ENCODE measurements at places on chromosomes 16 and 17.

DNA sequence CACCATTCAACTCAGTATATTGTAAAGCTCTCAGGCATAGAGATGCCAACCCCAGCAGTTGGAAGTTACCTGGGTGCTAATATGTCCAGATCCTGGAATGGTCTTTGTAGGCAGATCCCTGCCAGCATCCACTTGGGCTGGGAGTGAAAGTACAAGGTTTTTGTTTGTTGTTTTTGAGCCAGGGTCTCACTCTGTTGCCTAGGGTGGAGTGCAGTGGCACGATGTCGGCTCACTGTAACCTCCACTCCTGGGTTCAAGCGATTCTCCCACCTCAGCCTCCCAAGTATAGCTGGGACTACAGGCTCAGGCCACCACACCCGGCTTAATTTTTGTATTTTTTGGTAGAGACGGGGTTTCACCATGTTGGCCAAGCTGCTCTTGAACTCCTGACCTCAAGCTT is 177.6 kb downstream of the IRF8 start:
- DNase-seq, result no peak

DNA sequence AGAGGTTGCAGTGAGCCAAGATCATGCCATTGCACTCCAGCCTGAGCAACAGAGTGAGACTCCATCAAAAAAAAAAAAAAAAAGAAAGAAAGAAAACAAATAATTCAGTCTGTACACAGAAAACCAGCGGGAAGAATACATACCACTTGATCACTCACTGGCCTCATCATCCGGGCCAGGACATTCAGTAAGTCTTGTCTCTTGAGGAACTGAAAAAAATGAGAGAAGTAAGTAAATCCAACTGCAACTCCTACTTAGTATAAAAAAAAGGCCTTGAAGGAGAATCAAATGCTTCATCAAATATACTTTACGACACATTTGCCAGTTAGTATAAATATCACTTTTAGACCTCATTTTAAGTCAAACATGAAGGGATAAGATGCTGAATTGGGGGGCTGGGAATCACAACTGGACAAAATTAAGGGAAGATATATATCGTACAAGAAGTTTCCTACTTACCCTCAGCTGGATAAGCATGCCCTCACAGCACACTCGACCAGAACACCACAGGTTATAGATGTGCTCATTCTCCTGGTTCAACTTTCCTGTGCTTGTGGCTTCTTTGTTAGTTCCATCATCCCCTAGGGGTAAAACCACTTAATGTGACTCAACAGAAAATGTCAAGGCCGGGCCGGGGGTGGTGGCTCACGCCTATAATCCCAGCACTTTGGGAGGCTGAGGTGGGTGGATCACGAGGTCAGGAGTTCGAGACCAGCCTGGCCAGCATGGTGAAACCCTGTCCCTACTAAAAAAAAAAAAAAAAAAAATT is 12.4 kb downstream of the CCDC47 start:
- DNase-seq, result peak; percentile 61

- no peak for DNase-seq
Measured at GRCh38 chr16:79849119-79849518, 248.6 kb upstream of the MAF start.

- peak; percentile 85 for DNase-seq
Measured at GRCh38 chr17:3659541-3660111, 8.8 kb downstream of the TAX1BP3 start.

DNA sequence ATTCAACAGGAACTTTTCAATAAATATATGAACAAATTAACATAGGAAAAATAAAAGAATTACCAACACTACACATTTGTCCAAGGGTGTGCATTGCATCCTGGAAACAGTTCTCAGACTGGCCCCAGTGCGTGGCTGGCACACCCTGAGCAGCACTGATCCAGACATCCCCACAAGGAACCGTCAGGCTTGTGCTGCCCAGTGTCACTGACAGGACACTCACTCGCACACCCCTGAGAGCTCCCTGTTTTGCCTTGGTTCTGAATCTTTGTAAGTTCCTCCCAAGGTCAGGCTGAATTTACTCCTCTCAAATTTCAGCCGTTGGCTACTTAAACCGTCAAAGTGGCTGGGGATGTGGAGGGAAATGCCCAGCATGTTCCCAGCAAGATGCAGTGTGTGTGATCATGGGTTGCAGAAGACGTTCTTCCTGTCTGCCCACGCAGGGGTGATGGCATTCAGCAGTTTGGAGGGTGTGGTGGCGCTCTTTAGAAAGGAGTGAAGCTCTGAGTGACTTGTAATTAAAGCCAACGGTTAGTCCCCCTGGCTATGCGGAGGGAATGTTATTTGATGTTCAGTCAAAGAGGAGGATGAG is 1.7 kb downstream of the MT2A start:
- DNase-seq, result peak; percentile 92

DNA sequence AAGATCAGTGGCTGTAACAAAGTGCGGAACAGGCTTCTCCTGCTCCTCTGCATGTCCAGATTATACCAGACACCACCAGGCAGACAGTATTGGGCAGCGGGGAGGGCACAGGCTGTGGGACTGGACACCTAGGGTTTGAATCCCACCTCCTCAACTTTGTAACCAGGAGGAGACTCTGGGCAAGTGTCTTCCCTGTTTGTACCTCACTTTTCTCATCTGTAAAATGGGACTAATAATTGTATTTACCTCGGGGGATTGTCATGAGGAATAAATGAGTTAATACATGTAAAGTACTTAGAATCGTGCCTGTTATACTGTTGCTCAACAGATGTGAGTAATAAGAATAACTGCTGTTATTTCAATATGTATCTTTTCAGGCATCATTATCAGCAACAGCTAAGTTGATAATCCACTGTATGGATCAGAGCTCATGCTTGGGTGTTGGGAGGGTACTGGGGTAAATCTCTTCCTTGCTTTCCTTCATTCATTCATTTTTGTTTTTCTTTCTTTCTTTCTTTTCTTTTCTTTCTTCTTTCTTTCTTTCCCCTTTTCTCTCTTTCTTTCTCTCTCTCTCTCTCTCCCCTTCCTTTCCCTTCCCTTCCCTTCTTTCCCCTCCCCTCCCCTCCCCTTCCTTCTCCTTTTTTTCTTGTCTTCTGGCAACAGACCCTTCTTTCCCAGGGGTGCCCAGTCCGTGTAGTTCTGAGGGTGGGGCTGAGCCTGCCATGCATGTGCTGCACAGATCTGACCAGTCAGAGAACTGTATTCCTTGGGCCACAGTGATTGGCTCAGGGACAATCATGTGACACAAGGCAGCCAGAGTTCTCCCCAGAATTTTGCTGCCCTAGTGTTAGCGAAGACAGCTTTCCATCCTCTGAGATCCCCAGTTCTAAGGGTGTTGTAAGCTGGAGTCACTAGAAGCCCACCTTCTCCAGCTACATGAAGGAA is 25.3 kb upstream of the BRD7 start:
- no peak for DNase-seq

DNA sequence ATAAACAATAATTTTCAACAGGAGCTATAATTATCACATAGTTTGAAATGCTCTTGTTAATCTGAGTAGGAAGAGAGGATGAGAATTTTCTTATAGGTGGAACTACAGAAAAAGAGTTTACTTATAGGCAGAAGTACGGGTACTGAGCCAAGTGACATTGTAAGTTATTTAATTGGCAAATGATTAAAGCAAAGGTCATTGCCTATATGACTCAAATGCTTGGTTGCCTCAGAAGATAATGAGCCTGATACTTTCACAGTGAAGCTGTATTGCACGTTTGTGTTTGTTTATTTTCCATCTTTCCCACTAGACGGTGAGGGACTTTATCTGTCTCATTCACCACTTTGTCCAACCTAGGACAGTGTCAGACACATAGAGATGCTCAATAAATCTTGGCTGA is 749.3 kb downstream of the MAF start:
- DNase-seq, result no peak

GRCh38 chr16:62585041-62585545 is 548.9 kb upstream of the CDH8 start:
- DNase-seq, result no peak

- DNase-seq, result no peak
Measured at GRCh38 chr17:9306086-9306485, 269.5 kb downstream of the STX8 start.

- peak; percentile 99 for DNase-seq
Measured at GRCh38 chr17:7239091-7240027, at the start of gene PHF23. PHF23 (minus strand) TSS chr17:7239457; CDS start chr17:7239279, 178 bp downstream.

- peak; percentile 41 for DNase-seq
Measured at GRCh38 chr17:35087731-35088355, 24.3 kb upstream of the RFFL start.

DNA sequence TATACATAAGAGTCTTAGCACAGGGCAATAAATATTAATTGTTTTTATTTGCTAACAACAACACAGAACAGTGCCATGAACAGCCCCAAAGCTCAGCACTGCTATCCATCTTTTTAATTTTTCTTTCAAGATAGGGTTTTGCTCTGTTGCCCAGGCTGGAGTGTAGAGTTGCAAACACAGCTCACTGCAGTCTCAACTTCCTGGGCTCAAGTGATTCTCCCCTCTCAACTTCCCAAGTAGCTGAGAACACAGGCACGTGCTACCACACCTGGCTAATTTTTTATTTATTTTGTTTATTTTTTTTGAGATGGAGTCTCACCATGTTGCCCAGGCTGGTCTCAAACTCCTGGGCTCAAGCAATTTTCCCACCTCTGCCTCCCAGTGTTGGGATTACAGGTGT is 47.6 kb upstream of the AKAP1 start:
- DNase-seq, result no peak

DNA sequence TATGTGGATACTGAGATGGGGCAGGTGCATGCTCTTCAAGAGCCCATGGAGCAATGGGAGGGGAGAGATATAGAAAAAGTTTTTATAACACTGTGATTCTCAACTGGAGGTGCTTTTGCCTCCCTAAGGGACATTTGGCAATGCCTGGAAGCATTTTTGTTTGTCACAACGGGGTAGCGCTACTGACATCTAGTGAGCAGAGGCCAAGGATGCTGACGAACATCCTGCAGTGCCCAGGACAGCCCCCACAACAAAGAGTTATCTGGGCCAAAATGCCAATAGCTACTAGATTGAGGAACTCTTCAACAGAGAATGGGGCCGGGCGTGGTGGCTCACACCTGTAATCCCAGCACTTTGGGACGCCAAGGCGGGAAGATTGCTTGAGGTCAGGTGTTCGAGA is 67.2 kb upstream of the CLEC3A start:
- no peak for DNase-seq

DNA sequence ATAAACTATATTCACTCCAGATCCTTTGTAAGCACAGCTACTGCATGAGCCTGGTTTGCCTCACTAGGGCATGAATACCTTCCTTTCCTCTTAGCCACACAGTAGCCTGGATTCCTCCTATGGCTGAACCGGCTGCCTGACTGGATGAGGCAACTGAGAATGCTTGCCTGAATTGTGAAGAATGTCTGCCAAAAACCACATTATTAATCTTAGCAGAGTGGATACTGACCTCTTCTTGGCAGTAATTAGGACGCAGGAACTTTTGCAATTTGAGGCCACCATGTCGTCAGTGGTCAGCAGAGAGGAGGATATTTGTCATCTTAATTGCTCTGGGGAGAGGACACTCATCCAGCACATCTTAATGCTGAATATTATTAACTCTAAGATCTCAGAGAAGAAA is 651.8 kb upstream of the GOT2 start:
- DNase-seq, result peak; percentile 95

GRCh38 chr17:12983991-12984884 is 33.6 kb downstream of the ELAC2 start:
- peak; percentile 82 for DNase-seq

GRCh38 chr16:27169511-27170071 is 33.7 kb upstream of the KDM8 start:
- DNase-seq, result peak; percentile 84

DNA sequence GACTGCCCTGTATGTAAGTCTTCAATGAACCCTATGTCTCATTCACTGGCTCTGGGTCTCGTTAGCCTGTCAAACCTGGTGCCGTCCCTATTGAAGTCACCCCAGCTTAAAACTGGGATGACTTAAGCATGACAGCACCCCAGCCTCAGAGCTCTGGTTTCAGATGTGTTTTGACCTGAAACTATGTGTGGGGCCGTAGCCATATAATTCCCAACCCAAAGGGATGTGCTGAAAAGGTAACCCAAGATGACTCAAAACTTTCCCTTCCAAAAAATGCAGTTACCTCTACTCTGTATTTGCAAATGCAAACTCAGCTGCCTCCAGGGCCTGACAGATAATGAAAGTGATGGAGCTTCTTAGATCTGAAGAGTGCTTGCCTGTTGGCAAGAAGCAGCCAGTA is 478.3 kb upstream of the ERCC4 start:
- DNase-seq, result no peak

DNA sequence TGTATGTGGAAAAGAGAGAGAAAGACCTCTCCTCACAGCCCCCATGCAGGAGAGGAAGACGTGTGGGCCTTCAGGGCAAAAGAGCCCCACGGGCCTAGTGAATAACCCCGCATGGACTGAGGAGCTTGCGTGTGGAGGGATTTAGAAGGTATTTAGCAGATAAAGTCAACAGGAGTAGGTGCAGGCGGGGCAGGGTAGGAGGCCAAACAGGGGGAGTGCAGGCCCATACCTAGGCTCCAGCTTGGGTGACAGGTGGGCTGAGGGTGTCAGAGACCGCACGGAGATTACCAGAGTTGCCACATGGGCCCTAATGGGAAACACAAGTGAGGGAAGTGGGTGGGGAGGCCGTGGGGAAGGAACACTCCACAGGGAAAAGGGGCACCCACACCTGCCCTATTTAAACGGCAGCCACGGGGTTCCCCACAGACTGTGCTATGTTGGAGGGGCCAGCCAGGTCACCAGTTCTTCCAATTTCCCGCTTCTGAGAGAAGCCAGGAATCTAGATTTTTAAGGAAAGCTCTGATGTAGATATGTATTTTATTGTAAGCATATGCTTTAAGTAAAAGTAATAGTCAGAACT is 8.2 kb upstream of the CNGB1 start:
- no peak for DNase-seq

DNA sequence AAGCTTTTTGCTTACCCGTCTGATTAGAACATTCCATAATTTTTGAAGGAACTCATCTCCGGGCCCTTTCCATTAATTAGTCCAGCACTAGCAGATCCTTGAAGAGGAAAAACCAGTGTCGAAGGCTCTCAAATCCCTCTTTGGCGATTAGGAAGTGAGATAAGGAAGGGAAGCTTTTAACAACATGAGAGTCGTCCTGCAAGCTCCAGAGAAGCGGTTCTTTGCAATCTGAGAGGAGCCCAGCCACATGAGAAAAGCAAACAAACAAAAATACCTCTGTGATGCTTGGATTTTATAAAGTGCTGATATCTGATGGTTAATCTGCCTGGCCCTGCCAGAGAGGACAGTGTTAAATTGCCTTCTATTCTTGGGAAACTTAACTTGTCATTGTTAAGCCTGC is 339.8 kb upstream of the SALL1 start:
- peak; percentile 6 for DNase-seq

GRCh38 chr17:81365148-81365600 is 30.1 kb upstream of the BAHCC1 start:
- peak; percentile 35 for DNase-seq

GRCh38 chr17:15273141-15273793 is 8.1 kb upstream of the PMP22 start:
- peak; percentile 95 for DNase-seq

DNA sequence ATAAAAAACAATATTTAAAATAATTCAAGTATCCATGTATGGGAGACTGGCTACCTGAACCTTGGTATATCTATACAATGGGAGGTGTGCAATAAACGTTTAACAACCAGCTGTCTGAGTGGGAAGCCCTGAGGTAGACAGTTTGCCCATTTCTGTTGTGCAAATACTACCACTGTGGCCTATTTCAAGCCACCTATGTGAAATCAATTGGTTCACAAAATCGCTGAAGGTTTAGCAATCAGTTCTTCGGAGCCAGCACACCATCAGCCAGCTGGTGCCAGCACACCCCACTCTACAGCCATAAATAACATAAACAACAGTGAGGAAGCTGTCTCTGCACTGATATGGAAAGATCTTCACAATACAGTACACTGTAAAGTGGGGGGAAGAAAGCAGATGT is 46.7 kb upstream of the KDM8 start:
- no peak for DNase-seq
